Eye (tissue), 1 donor: ENCODE measurements at places on chromosomes 4 and X.
A peak's percentile ranks its signal among the peaks of the same experiment; 100 is the strongest.

- no peak for DNase-seq
These were observed 442 bp upstream of the MCUB start for GRCh38 chr4:109559625-109559982.

DNA sequence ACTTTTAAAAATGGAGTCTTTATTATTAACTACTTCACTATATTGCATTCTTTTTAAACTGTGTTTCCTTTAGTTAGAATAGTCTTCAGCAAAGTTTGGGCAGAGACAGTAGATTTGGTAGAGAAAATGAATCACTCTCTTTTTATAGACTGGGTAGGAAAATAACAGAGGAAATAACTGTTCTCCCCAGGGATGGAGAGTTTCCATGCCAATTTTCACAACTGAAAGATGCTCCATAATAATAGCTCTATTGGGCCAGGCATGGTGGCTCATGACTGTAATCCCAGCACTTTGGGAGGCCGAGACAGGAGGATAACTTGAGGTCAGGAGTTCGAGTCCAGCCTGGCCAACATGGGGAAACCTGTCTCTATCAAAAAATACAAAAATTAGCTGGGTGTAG is 13.1 kb downstream of the HSD17B13 start:
- DNase-seq: no peak

GRCh38 chrX:48591255-48591791 is 6.0 kb upstream of the WDR13 start:
- no peak for DNase-seq

- no peak for DNase-seq
These were observed 2.1 kb downstream of the PPP3CA start for GRCh38 chr4:101345271-101345595.

GRCh38 chr4:180207921-180208320 is 2035.3 kb upstream of the TENM3 start:
- DNase-seq: no peak

- DNase-seq: no peak
These were observed 301.8 kb downstream of the STPG2 start for GRCh38 chr4:97841512-97841911.

GRCh38 chr4:181077341-181077740 is 1165.9 kb upstream of the TENM3 start:
- peak; percentile 43 for DNase-seq

DNA sequence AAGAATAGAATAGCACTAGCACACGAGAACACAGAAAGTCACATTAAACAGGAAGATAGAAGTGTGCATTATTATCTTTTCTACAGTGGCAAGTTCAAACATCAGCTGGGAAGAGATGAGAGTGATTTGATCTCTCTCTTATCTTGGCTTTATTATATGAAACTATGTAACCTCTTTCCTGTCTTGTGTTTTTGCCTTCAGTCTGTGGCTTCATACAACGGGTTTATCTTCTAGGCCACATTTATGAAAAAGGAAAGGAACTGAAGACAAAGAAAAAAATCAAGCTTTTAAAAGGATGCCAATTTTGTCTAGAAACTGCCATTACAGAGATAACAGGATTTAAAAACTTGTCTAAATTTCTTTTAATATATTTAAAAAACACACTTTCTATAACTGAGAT is 983.6 kb downstream of the RPA4 start:
- no peak for DNase-seq

- DNase-seq: no peak
These were observed 170.9 kb upstream of the CPEB2 start for GRCh38 chr4:14831416-14831815.

GRCh38 chr4:6092971-6093370 is 74.7 kb upstream of the C4orf50 start:
- DNase-seq: no peak

GRCh38 chrX:136747003-136747986 is 33.4 kb downstream of the ARHGEF6 start:
- DNase-seq: no peak

GRCh38 chr4:139054791-139055505 is 39.4 kb downstream of the NOCT start:
- DNase-seq: no peak

GRCh38 chrX:64642482-64642881 is 247.2 kb upstream of the MTMR8 start:
- no peak for DNase-seq

- no peak for DNase-seq
These were observed 69.3 kb upstream of the FAM241A start for GRCh38 chr4:112075906-112076305.

DNA sequence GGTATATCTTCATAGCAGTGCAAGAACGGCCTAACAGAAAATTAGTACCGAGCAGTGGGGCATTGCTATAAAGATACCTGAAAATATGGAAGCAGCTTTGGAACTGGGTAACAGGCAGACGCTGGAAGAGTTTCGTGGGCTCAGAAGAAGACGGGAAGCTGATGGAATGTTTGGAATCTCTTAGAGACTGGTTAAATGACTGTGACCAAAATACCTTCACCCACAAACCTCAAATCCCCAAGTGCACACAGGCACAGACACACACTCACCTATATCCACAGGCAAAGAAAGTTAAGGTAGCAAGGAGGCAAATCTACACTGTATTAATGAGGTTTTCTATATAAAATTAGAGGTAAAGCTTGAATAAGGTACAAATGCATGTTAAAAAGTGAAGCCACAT is 14.6 kb upstream of the SPRY1 start:
- no peak for DNase-seq

GRCh38 chr4:141028024-141028529 is 105.2 kb downstream of the RNF150 start:
- DNase-seq: peak; percentile 39

DNA sequence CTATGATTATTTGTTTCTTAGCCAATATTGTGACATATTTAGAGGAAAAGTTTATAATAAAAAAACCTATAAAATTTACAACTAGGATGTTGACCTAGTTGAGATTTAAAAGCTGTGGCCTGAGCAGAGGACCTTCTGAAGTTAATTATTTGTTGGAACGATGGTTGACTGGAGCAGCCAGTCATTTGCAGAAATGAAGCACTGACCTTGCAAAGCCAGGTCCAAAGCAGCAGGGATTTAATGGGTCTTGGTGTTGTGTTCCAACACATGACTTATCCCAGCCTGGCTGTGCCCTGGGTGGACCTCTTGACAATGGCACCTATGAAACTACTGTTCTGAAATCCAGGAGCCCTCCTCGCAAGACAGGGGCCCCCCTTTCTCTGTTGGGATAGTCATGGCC is 235.2 kb downstream of the FRAS1 start:
- DNase-seq: no peak

DNA sequence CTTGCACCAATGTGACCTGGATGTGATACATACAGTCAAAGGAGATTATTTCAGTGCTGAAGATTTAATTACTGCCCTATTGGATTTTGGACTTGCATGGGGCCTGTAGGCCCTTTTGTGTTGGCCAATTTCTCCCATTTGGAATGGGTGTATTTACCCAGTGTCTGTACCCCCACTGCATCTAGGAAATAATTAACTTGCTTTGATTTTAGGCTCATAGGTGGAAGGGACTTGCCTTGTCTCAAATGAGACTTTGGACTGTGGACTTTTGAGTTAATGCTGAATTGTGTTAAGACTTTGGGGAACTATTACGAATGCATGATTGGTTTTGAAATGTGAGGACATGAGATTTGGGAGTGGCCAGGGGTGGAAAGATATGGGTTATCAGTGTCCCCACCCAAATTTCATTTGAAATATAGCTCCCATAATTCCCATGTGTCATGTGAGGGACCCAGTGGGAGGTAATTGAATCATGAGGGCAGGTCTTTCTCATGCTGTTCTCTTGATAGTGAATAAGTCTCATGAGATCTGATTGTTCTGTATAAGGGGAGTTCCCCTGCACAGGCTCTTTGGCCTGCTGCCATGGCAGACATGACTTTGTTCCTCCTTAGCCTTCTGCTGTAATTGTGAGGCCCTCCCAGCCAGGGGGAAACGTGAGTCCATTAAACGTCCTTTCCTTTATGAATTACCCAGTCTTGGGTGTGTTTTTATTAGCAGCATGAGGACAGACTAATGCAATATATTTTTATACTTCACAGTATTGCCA is 362.2 kb upstream of the SPANXN4 start:
- no peak for DNase-seq

GRCh38 chrX:147848543-147849443 is 62.9 kb upstream of the FMR1 start:
- DNase-seq: peak; percentile 23

GRCh38 chr4:41613386-41613785 is 75.4 kb downstream of the LIMCH1 start:
- peak; percentile 66 for DNase-seq

GRCh38 chrX:71095981-71096759 is 519 bp downstream of the FOXO4 start:
- peak; percentile 70 for DNase-seq

GRCh38 chrX:77894921-77895886 is at the start of gene MAGT1:
MAGT1 (minus strand) TSS chrX:77895435; CDS start chrX:77895410, 25 bp downstream.
- peak; percentile 98 for DNase-seq

GRCh38 chr4:48067536-48067935 is 51.0 kb downstream of the NIPAL1 start:
- no peak for DNase-seq

- DNase-seq: no peak
These were observed 2701.7 kb downstream of the PCDH7 start for GRCh38 chr4:33421887-33422286.

GRCh38 chr4:17286752-17287460 is 225.0 kb downstream of the QDPR start:
- no peak for DNase-seq

DNA sequence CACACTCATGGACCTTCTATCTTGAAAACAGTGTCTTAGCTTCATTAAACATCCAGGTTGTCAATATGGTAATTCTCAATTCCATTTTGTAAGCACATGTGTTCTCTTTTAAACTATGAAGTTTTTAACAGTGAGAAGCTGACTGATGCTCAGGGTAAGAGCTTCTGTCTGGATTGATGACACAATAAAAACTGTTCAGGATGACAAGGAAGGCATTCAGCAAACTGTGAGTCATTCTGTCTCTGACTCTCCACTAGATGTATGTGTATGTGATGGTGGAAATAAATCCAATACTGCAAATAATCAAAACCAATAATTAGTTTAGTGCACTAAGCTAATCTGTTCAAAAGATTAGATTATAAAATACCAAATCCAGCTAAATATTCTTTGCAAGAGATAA is 115.3 kb upstream of the ARX start:
- DNase-seq: no peak

GRCh38 chr4:128564081-128564630 is 245.3 kb upstream of the JADE1 start:
- no peak for DNase-seq

DNA sequence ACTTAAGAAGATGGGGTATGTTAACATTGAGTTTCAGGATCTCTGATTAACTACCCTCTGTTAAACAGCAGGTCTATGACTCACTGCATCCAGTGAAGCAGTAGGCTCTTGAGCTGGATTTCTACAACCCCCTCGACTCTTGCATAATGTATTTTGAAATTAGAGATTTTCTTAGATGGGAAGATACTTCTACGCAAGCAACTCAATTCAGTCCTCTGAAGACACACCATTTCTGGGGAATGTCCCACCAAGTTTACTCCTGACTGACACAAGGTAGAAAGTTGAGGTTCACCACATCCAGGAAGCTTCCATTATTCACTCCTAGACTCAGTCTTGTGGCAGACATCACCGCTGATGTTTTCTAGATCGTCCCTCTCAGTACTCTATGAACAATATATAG is 12.9 kb downstream of the PALLD start:
- no peak for DNase-seq

DNA sequence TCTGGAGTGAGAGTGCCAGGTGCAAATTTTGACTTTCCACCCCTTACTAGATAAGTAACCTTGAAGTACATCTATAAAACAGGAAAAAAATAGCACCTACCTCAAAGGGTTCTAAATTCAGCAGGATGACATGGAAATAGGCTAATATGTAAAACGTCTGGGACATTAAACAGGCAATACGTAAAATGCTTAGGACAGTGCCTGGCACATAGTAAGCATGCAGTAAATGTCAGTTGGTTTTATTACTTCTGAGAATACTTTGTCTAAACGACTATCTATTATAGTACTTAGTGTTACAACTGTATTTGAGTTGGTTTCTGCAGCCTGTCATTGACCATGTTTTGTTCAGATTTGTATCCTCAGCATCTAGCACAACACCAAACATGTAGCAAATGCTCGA is 70.8 kb downstream of the ARX start:
- DNase-seq: no peak

- no peak for DNase-seq
These were observed 38.6 kb upstream of the AGA start for GRCh38 chr4:177480795-177481194.

- no peak for DNase-seq
These were observed 31.6 kb upstream of the MRFAP1 start for GRCh38 chr4:6608758-6609414.

- peak; percentile 62 for DNase-seq
These were observed 5.8 kb upstream of the TET2 start for GRCh38 chr4:105140684-105141490.

DNA sequence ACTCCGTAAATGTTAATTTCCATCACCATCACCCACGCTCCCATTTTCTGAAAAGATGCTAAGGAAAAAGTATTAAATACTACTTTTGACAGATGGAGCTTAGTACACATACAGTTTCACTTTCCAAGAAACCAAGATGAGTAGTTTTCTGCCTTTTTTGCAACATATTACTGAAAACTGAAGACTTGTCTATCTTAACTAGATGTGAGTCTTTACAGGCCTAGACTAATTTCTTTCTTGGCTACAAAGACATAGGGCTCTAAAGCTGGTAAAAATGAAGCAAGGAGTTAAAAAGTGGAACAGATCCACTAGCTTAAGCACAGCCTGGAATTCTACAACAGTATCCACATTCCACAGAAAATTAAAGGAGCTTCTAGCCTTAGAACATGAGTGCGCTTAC is 68.2 kb downstream of the ATP11C start:
- DNase-seq: no peak

DNA sequence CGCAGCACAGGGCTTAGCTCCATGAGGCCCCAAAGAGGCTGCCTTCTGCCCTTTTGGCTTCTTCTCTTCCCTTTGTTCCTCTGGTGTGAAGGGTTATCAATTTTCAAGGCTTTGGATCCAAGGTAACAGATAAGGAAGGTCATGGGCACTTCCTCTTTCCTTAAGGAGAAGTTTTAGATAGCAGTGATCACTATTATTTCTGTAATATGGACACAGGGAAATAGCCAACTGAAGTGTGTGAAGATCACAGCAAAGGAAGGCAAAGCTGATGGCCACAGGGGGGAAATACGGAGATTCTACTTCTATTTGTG is 366.8 kb downstream of the UNC5C start:
- no peak for DNase-seq

- DNase-seq: no peak
These were observed 726.7 kb downstream of the C4orf33 start for GRCh38 chr4:129822701-129823100.

GRCh38 chr4:152117520-152117919 is 356.7 kb upstream of the GATB start:
- DNase-seq: no peak
